Stimulated activated CD4-positive, alpha-beta T cell treated with anti-CD3 and anti-CD28 coated beads, TNF-alpha, amount 100 ng/mL, for 48 hours (primary cell): ENCODE measurements at places on chromosomes 1 and 21.

DNA sequence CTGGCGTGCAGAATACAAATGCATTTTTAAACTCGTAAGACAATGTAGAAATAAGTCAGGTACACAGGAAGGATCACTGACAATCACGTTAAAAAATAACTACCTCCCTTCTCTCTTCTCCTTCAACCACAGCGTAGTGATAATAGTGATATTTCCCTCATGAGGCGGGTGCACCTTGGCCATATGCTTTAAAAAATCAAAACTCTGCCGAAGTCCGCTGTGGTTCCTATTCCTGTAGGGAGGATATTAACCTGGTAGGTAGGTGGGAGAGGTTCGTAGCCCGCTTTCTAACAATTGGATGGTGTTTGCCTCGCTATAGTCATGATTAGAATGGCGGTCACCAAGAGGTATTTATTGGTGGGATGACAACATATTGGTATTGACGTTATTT is 732 bp downstream of the GREM2 start:
- no peak for DNase-seq

DNA sequence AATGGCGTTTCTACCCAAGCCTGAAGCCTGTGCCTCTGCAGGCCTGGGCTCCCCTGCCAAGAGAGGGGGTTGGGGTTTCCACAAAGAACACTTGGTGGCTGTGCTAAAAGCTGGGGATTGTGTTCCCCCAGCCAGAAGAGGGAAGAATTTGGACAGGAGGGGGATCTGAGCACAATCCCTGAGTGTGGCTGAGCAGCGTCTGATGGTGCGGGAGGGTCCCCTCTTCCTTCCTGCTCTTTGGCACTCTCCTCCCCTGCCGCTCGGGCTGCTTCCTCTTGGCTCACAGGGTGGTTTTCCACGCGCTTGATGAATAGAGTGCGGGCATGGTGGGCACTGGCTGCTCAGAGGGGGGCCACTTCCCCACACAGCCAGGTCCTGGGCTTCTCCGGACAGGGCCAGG is 3.7 kb downstream of the GPR37L1 start:
- DNase-seq = no peak

DNA sequence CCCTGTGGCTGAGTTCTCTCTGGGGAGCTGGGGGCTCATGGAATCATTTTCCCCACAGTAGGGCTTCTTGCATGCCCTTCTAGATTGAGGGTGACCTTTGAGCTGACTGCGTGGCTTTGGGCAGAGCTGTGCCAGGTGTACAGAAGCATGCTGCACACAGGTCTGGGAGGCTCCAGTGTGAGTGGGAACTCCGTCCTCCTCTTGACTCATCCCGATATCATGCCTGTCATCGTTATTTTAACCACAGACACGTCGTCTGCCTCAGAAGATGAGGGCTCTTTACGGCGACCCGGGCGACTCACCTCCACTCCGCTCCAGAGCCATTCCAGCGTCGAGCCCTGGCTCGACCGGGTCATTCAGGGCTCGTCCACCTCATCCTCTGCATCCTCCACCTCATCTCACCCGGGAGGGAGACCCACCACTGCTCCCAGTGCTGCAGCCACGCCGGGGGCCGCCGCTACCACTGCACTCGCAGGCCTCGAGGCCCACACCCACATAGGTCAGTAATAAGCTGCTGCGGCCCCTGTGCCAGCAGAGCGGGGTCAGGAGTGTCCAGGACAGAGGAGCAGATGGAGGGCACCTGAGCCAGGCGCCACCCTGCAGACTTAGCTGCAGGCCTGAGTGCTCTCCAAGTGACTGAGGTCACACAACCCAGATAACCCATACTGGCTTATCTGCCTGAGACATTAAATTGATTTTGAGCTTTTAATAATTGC is 39.8 kb downstream of the DIP2A start:
- DNase-seq = no peak

DNA sequence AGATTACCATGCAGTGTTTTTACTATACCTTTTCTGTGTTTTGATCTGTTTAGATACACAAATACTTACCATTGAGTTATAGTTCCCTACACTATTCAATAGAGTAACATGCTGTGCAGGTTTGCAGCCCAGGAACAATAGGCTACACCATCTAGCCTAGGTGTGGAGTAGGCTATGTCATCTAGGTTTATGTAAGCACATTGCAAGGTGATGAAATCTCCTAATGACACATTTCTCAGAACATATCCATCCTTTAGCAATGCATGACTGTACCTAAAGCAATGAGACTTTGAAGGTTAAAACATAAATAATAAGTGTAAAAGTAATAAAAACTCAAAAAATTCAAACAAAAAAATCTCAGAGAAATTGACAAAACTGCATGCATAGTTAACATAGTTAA is 358.6 kb downstream of the USH2A start:
- no peak for DNase-seq

DNA sequence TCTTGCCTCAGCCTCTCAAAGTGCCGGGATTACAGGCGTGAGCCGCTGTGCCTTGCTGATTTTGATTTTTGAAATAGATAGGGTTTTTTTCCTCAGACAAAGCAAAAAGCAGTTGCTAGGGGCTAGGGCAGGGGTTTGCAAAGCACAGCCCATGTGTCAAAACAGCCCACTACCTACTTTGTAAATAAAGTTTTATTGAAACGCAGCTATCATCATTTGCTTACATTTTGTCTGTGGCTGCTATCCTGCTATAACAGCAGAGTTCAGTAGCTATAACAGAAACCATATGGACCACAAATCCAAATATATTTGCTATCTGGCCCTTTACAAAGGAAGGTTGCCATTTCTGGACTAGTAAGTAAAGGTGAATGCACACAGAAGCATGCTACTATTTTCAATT is 44.8 kb downstream of the NUF2 start:
- DNase-seq = no peak
